ENCODE measurements at places on chromosomes 2 and 18.

DNA sequence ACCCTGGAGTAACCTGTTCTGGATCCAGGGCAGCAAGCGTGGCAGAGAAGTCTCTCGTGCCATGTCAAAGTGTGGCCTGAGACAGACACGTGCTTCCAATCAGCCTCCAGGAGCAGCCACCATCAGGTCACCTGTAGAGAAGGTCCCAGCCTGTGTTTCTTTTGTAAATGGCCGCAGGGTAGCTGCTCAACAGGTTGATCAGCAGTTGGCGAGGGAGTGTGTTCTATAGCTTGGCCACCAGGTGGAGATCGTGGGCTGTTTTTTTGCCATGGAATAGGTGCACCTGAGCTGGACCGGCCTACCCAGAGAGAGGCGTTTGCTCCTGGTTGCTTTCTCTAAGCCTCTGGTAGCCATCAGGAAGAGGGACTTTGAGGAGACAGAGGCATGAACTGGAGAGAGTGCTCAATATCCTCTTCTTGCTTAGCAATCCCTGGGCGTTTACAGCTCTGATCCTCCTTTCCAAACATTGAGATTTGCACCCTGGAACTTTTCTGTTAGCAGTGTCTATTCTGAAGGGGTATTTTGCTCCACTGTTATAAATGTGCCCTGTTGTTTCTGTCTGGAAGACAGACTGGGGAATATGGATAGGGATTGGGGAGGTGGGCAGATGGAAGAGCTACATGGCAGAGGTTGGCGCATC, 34.2 kb upstream of the EN1 start:
- DNase-seq: peak; percentile 65

GRCh38 chr18:21456428-21457178, 143.9 kb downstream of the ESCO1 start:
- DNase-seq: no peak

GRCh38 chr18:43651057-43651456, 373.8 kb upstream of the SYT4 start:
- no peak for DNase-seq

DNA sequence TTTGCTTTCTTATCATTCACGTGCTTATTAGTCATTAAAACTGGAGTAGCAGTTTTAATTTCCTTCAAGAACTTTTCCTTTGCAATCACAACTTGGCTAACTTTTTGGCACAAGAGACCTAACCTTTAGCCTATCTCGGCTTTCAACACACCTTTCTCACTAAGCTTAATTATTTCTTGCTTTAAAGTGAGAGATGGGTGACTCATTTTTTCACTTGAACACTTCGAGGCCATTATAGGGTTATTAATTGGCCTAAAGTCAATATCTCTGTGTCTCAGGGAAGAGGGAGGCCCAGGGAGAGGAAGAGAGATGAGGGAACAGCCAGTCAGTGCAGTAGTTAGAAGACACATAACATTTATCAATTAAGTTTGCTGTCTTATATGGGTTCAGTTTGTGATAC, 289.8 kb downstream of the RBM43 start:
- DNase-seq: no peak

DNA sequence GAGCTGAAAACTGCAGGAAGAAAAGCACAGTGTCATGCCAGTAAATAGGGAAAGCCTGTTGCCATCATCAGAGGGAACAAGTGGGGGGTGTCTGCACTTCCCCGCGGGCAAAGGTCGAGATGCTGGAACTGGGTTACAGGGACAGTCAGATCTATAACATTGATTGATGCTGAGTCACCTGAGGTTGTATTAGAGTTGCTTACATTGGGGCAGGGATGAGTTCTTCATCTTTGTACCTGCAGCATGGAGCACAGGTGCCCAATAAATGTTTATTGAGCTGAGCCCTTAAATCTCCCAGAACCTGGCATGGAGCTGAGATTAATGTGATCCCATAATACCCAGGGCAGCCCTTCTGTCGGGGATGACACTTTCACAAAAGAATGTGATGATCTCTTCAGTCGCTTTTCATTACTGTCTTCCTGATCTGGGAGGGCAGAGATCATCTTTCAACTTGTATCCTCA, 5.9 kb upstream of the RNF152 start:
- DNase-seq: no peak

DNA sequence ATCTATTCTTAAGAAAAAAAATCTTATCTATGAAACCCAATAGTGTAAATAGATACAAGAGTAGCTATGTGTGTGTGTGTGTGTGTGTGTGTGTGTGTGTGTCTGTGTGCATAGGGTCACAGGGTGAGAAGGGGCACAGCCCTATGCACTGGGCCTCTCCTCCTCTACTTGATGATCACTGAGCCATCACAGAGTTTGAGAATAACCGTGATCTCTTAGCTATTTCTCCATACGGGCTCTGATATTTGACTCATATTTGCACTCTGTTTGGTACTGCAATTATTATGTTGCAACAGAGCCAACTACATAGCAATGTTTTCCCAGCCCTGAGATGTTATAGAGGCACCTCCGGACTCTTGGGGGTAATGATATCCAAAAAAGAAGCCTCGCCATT, 28.8 kb upstream of the SLC40A1 start:
- DNase-seq: no peak

- no peak for DNase-seq
Observed at GRCh38 chr2:1678609-1679008, 65.7 kb downstream of the PXDN start.

DNA sequence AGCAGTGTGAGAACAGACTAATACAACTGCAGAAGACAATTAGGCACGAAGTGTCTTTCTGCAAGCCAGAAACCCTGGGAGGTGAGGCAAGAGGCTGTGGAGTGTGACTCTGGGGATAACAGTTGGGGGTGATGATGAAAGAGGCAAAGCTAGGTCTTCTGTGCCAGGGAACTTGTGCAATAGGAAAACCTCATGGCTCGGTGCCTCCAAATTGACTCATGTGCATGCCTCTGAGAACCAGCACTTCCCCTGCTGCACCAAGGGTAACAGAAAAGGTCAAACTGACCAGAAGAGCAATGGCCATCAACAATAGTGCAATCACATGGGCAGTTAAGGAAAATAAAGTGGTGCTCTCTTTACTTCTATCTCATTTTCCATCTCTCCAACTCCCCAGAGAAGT, 136.4 kb downstream of the SCG2 start:
- DNase-seq: no peak

DNA sequence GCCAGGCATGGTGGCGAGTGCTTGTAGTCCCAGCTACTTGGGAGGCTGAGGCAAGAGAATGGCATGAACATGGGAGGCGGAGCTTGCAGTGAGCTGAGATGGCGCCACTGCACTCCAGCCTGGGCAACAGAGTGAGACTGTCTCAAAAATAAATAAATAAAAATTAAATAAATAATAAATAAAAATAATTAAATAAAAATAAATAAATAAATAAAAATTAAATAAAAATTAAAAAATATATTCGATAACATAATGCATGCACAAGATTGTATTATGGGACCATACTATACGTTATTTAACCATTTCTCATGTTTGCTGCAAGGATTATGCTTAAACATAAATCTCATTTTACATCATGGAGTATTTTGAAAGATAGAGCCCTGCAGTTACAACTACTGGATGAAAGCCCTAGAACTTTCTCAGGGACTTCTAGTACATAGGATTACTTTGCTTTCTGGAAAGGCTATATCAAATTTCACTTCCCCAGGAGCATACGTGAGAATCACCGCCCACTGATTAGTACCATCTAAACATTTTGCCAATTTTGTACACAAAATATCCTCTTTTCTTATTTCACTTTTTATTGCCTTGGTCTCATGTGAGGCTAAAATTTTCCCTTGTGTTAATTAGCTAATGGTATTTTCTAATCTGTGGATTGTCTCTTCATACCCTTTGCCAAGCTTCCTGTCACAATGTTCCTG, 234.3 kb upstream of the LYPD1 start:
- DNase-seq: no peak

DNA sequence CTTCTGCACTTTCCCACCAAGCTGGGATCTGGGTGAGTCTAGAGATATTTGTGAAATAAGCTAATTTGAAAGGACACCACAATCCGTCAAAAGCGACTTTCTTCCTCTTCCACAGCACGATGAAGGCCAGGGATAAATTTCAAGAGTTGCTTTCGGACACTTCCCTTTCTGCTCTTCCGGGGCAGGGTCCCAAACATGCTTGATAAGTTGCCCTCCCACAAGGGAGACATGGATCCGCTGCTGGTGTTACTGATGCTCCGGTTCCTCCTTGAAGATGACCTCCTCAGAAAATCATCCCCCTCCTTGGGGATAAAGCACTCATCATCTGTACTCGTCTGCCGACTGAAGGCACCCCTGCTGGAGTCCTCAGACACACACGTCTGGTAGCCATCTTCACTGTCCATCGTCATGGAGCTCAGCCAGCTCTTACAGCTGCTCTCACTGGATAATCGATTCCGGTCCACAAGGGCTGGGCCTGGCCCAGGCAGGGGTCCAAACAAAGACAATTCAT, 28.2 kb downstream of the CYTIP start:
- DNase-seq: no peak

DNA sequence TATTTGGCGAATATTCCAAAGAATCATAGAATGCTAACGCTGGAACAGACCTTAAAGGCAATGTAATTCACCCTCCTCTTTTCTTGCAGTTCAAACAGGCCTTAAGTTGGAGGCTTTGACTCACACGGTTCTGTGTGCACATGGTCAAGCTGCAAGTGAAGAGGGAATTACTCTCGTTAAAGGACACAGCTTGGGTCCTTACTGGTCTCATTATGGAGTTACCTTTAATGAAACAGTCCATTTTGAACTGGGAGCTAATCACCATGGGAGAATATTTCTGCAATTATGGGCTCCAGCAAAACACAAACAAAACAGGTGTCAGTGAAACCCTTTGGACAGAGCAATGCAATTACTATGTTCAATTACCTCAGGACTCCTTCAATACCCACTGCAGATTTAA, 135.5 kb downstream of the GAREM1 start:
- no peak for DNase-seq

DNA sequence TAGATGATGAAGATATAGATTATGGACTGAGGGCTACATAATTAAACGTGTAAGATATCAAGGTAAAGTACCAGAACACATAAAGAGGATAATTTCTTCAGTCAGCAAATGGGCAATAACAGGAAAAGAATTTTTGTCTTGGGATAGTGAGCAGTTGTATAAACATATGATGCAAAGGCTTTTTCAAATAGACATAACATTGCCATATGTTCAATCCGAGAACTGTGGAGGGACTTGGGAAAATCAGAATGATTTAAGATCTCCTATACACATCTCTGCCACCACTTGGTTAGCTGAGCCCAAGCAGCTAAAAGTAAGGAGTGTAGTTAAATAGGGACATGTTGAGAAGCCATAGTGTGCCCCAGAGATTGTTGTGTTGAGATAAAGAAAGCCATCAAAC, 287.6 kb upstream of the ZNF521 start:
- DNase-seq: no peak

DNA sequence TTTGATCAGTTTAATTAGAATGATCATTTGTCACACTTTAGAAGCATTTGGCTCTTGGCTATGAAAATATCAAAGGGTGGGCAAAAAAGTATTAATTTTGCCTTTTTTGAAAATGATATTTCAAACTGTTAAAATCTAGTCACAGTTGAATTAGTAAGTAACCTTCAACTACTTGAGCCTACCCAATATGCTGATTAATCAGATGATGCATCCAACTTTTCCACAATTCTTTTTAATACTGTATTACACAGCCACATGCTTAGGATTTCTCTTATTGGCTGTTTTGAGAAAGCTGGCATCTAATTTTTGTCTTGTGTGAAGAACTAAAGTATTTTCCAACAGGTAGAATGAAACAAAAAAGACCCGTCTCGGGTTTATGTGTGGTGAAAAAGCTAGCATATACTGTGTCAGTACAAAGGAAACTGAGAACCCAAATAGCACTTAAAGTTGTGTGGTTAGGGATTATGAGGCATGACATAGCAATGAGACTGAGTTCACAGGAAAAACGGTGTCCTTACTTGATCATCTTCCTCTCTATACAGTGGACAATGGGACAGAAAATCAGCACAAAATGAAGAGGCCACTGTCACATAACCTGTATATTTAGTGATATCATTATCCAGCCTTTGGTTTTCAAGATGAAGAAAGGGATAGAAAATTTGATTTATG, 11.7 kb downstream of the OSBPL6 start:
- no peak for DNase-seq

GRCh38 chr2:193907561-193907960, 1712.8 kb upstream of the TMEFF2 start:
- no peak for DNase-seq

- DNase-seq: no peak
Observed at GRCh38 chr2:169397697-169398096, 35.4 kb upstream of the LRP2 start.

- DNase-seq: no peak
Observed at GRCh38 chr18:41263956-41264355, 691.1 kb upstream of the PIK3C3 start.

- no peak for DNase-seq
Observed at GRCh38 chr2:237486819-237487448, at the start of gene MLPH. Gene MLPH, plus strand, starts transcription at chr2:237487251. Its CDS starts 6,176 bp downstream, at chr2:237493427.

- DNase-seq: no peak
Observed at GRCh38 chr2:78353168-78353567, 672.3 kb upstream of the REG3G start.

DNA sequence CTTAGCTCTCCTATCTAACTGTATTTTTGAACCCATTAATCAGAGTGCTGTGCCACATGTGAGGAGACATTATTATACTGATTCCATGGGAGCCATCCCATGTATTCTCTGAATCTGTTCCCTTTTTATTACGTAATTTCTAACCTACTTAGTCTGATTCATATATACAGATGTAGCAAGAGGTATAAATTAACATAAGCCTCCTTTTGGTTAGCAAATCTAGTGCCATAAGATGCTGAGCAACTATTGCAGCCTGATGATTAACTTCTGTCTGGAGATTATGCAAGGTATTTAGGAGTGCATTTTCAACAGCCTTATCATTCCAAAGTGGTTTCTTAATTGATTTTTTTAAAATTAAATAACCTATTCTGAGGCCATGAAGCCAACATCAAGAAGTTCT, 114.1 kb upstream of the MSH2 start:
- no peak for DNase-seq

DNA sequence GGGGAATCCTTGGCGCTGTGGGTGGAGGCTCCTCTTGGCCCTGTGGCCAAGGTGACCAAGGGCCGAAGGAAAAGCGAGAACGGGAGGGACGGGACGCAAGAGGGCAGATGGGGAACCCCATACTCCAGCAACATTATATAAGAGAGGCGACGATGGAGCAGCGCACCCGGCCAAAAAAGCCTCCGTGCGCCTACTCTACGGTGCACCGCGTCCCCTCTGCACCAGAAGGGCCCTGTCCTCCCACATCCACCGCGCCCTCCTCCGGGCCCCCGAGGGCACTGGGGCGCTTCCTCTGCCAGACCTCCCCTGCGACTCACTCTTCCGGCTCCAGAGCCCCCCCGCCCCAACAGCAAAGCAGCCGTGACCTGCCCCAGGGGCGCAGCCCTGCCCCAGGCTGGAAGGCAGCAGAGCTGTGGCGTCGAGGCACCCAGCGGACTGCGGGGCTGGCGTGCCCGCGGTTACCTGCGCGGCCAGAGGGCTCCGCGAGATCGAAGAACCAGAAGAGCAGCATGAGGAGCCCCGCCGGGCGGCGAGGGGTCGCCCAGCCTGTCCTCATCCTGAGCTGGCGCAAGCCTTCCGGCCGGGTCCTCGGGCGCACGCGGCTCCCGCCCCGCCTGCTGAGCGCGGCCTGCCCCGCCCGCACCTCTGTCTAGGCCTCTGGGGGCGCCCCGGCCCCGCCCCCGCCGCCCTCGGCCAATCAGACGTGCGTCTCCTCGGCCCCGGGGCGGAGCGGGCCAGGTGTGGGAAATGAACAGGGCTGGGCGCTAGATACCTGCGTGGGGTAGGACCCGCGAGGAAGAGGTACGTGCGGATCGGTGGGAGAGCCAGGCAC, 106.3 kb upstream of the CD302 start:
- DNase-seq: peak; percentile 86

All from stimulated activated naive CD8-positive, alpha-beta T cell treated with anti-CD3 and anti-CD28 coated beads, Interleukin-15, amount 100 ng/mL, for 72 hours (primary cell).